ENCODE measurements at places on chromosomes 1 and 21.
A peak's percentile ranks its signal among the peaks of the same experiment; 100 is the strongest.

DNA sequence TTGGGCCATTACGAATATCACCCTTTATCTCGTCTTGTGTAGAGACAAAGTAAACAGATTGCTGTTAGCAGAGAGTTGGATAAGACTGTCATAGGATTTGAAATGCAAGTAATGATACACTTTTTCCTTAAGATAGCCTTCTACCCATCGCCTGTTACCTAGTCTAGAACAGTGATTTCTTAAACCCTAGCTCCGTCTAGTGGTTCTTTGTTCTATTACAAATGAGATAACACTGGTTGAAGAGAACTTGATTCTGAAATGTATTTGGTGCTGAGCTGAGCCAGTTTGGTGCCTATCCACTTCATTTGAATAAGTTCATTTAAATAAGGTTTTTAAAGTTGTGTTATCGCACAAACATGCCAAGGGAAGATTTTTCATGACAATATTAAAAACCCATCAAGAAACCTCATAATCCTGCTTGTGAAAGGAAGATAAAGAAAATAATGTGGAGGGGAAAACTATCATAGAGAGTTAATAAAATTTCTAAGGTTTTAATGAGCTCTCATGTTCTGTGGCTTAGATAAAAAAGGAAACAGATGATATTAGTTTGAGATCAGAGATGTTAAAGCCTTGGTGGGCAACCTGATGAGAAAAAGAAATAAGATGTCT lies 1.5 kb upstream of the KCNH1 start:
- peak; percentile 40 for DNase-seq

GRCh38 chr1:247295274-247295684 lies 36.4 kb downstream of the ZNF496 start:
- DNase-seq: no peak

DNA sequence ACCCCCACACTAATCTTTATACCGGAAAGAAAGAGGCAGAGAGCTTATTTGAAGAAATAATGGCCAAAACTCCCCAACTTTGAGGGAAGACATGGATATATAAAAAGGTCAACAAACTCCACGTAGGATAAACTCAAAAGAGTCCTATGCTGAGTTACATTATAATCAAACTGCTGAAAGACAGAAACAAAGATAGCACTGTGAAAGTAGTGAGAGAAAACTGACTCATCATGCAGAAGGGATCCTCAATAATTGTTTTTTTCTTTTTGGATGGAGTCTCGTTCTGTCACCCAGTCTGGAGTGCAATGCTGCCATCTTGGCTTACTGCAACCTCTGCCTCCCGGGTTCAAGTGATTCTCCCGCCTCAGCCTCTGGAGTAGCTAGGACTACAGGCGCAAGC lies 48.5 kb upstream of the TTC39A start:
- no peak for DNase-seq

GRCh38 chr1:153678519-153679336 lies at the start of gene NPR1:
Gene NPR1, plus strand, starts transcription at chr1:153678688. Its CDS starts 421 bp downstream, at chr1:153679109.
- DNase-seq: no peak

DNA sequence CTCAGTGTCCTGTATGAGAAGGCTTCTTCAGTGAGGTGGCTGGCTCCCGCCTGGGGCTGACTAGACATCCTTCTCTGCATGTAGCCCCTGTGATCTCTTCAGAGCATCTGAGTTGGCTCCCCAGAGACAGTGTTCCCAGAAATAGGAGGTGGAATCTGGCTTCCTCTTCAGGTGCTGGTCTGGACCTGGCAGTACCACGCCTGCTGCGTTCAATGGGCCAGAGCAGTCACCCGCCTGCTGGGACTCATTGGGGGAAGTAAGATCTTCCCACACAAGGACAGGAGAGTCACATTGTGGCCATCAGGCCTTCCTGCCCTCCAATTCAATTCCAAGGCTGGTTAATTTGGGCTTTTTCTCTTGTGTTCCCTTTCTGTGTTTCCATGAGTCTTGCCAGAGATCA lies 51.0 kb downstream of the ADARB1 start:
- no peak for DNase-seq

DNA sequence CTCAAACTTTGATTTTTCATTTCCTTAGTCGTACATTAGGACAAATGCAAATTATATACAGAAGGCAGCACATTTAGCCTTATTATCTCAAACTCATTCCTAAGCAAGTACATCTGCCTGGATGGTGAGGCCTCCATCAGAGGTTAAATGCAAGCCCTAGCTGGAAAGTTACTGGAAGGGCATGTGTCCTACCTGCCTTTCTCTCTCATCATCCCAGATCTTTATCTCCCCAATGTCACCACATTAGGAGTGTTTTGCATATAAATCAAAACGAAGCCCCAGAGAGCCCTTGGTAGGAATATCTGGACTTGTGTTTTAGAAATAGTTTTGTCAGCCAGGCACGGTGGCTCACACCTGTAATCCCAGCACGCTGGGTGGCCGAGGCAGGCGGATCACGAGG lies 35.0 kb downstream of the APP start:
- no peak for DNase-seq

DNA sequence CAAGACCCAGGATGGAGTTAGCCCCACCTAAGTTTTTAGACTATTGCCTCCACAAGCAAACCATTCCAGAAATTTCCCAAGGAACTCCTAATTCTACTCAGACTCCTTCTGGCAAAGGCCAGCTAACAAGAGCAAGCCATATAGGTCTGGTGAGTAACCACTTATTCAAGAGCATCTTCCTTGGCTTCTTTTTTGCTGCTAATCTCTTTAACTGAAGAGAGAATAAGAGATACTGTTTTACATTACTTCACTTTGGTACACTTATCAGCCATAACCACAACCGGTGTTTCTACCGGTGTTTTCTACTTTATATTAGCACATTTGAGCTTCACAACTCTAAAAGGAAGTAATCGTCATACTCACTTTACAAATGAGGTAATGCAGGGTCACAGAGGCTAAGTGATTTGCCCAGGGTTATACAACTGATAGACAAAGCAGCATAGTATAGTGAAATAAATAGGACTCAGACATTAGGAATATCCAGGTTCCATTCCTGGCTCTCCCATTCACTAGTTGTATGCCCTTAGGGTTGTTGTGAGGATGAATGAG lies 1.7 kb upstream of the EPS15 start:
- no peak for DNase-seq

Data from AG09309 (cell line).